H1 (cell line): ENCODE measurements at places on chromosomes 13 and 19. TPM values are rescaled to one million over a fixed set of nuclear protein-coding genes. Genes with fewer than 3 reads are reported as not detected.

The IL11 gene
- 1.6 and 2.8 TPM in 2 replicates for total RNA-seq

The GPR18 gene
- total RNA-seq = not detected in 2 replicates

The RRAS gene
- total RNA-seq = 16.9 and 17.7 TPM in 2 replicates

The CD22 gene
- total RNA-seq = 0.54 and 0.60 TPM in 2 replicates

The TUBGCP3 gene
- total RNA-seq = 31.7 and 35.8 TPM in 2 replicates

The GRK1 gene
- 0.21 TPM in 1 of 2 replicates, not detected in the other for total RNA-seq

The KLK1 gene
- 3.4 and 4.8 TPM in 2 replicates for total RNA-seq

The ZNF324B gene
- total RNA-seq = 5.3 and 6.0 TPM in 2 replicates

The ZNF681 gene
- total RNA-seq = 6.8 and 7.9 TPM in 2 replicates

The GJB6 gene
- not detected in 2 replicates for total RNA-seq
